Activated CD4-positive, alpha-beta memory T cell treated with anti-CD3 and anti-CD28 coated beads, Interleukin-2, amount 10 ng/mL, durations not matched to agents 7 days and 5 days (primary cell): ENCODE measurements at places on chromosomes 2 and 18. TPM values are rescaled to one million over a fixed set of nuclear protein-coding genes. Genes with fewer than 3 reads are reported as not detected.

GRCh38 chr2:66753660-66754059 is 318.7 kb downstream of the MEIS1 start:
- no peak for DNase-seq

DNA sequence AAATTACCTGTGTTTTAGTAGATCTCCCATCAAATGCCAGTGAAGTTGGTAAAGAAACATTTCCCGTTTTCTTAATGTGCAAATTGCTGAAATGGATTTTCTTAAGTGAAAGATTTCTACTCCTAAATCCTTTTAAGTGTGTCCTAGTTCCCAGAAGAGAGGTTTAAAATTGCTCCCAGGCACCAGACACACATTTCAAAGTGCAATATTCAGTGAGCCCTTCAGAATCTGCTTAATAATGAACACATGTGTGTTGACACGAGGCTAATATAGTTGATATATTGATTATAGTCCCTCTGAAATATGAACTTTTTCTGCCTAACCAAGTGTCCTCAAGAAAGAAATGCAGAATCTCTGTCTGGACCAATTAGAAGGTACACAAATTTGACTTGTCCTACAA is 861.7 kb upstream of the CNTNAP5 start:
- no peak for DNase-seq

SLC35F5 gene
- total RNA-seq = 21.6 TPM

IL1R2 gene
- total RNA-seq = 0.81 TPM

GRCh38 chr18:9435041-9435440 is 40.3 kb upstream of the RALBP1 start:
- DNase-seq = no peak

LAMA1 gene
- total RNA-seq = not detected

GRCh38 chr2:14944562-14945346 is 312.2 kb downstream of the LRATD1 start:
- DNase-seq = no peak

IHH gene
- not detected for total RNA-seq

CBLN2 gene
- not detected for total RNA-seq

- DNase-seq = no peak
Observed at GRCh38 chr2:25032094-25032493, 9.8 kb upstream of the EFR3B start.

- DNase-seq = no peak
Observed at GRCh38 chr18:63534615-63535014, 7.6 kb upstream of the SERPINB12 start.

TBR1 gene
- total RNA-seq = not detected

GMCL1 gene
- total RNA-seq = 34.8 TPM

GRCh38 chr2:222797261-222797660 is 63.6 kb upstream of the ACSL3 start:
- no peak for DNase-seq

GRCh38 chr2:157722580-157723234 is 94.0 kb upstream of the ACVR1C start:
- no peak for DNase-seq

DNA sequence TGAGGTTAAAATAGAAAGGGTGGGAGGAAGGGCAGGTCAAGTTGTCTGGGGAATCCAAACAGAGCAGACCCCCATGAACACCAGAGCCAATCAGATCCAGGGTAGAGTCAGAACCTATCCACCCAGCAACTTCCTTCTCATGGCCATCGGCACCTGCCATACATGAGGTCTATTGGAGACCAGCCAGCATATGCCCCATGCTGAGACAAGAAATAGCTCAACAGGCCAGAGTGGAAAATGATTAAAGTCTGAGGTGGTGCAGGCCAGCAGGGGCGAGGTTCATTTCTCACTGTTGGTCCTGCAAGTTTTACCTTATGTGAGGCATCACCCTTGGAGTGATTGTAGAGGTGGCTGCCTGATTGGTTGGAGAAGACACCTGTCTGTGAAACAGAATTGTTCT is 89.2 kb downstream of the LONRF2 start:
- DNase-seq = no peak

DNA sequence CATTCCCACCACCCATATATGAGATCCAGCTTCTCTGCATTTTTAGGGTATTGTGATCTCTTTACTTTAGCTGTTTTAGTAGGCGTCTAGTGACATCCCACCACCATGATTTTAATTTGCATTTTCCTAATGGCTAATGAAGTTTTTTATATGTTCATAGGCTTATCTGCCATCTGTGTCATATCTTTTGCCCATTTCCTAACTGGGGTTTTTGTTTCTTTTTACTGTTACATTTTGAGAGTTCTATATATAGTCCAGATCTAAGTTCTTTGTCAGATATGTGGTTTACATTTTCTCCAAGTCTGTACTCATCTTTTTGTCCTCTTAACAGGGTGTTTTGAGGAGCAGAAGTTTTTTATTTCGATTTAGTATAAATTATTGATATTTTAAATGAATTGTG is 39.6 kb downstream of the PTPN2 start:
- DNase-seq = no peak

GRCh38 chr2:216188956-216189355 is 79.8 kb downstream of the XRCC5 start:
- DNase-seq = no peak

- no peak for DNase-seq
Observed at GRCh38 chr2:217611626-217612127, 391.1 kb downstream of the TNS1 start.

VSNL1 gene
- not detected for total RNA-seq

- DNase-seq = no peak
Observed at GRCh38 chr2:191521608-191522208, 156.2 kb upstream of the NABP1 start.

- no peak for DNase-seq
Observed at GRCh38 chr2:199932312-199932855, 21.3 kb downstream of the C2orf69 start.

NYAP2 gene
- total RNA-seq = not detected

GRCh38 chr2:44918095-44918775 is 23.3 kb upstream of the SIX3 start:
- DNase-seq = no peak
